Activated CD4-positive, alpha-beta T cell treated with anti-CD3 and anti-CD28 coated beads, Interleukin-2, amount 50 U/mL, for 24 hours (primary cell): ENCODE measurements at places on chromosomes 3 and 15.
A peak's percentile ranks its signal among the peaks of the same experiment; 100 is the strongest.

GRCh38 chr15:69551391-69552056 is 98.9 kb downstream of the RPLP1 start:
- no peak for DNase-seq

DNA sequence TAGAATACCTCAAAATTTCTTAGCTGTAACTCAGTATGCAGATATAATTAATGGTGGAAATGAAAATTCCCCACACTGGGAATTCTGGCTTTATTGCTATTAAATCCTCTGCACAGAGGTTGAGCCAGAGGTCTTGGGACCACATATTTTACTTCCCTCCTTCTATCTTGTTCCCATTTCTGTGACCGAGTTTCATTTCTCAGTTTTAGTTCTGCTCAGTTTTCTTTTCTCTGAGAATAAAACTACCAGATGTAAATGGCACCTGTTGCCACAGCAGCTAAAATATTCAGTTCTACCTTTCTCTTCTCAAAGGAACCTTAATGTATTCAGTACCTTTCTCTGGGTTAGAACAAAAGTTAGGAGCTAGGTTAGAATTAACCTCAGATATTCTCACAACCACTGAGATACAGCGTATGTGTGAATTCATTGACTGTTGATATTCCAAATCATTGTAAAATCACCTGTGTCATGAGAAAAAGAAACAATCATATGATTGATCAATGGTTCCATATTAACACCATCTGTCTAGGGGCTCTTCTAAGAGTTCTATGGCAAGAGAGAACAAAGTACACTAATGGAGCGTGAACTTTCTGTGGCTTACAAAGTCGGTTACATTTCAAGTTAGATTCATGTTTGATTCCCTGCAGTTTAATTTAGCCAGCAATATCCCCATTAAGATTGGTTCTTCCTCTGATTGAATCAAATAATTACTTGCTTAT is 374.1 kb downstream of the EFHB start:
- DNase-seq = no peak

DNA sequence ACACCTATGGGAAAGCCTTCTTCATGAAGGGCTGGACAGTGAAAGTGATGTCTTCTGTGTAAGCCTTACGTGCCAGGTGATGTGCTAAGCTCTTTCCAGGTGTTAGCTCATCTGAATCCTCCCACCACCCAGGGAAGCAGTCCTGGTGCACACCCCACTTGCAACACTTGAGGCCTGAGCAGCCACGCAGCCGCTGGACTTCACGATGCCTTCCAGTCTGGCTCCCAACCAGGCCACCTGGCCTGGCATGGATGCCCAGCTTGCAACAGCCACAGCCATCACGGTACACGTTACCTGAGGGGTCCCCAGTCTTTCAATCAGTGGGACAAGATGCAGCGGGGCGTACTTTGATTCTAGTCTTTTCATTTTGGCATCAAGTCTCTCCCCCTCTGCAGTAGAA is 35.8 kb downstream of the NIPA2 start:
- DNase-seq = no peak

GRCh38 chr3:69082805-69083204 is 1.9 kb upstream of the ARL6IP5 start:
- peak; percentile 83 for DNase-seq

- DNase-seq = no peak
Measured at GRCh38 chr3:164452707-164453106, 625.6 kb downstream of the SI start.

GRCh38 chr3:182500289-182500688 is 293.0 kb upstream of the ATP11B start:
- DNase-seq = no peak

DNA sequence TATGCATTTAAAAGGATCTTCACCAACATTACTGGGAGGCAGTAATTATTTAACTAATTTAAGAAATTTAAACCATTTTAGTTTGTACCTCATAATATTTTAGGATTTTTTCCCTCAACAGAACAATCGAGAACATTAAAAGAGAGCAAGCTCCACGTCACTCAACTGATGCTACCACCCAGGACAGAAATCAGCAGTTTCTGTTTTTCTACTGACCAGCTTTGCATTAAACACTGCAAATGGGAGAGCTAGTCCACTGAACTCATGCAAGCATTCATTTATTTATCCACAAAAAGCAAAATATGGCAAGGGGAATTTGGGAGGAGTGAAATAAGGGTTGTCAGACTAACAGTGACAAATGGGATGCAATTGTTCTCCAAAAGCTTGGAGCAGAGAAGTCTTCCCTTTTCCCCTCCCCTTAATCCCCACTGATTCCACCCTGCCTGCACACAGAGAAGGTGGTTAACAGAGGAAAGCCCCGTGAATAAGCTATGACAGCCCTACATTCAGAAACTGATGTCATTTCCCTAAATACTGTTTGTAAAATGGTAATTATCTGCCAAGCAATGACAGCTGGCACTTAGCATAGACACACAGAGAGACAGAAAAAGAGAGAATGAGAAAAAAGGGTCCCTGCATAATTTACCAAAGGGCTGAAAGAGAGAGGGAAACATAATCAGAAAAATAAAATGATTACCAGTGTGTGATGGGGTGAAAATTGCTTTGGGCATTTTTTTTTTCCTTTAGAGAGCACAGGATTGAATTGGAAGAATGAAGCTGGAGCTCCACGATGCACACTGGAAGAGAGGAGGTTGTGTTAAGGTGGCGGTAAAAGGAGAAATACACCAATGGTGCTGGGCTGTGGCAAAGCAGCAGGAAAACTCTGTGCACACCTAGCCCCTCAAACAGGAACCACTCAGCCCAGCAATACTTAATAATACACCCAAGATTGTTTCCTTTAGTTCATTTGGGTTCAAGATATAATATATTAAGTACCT is 777.4 kb downstream of the TUSC7 start:
- no peak for DNase-seq

GRCh38 chr3:149975919-149976318 is 5.2 kb upstream of the PFN2 start:
- DNase-seq = no peak

DNA sequence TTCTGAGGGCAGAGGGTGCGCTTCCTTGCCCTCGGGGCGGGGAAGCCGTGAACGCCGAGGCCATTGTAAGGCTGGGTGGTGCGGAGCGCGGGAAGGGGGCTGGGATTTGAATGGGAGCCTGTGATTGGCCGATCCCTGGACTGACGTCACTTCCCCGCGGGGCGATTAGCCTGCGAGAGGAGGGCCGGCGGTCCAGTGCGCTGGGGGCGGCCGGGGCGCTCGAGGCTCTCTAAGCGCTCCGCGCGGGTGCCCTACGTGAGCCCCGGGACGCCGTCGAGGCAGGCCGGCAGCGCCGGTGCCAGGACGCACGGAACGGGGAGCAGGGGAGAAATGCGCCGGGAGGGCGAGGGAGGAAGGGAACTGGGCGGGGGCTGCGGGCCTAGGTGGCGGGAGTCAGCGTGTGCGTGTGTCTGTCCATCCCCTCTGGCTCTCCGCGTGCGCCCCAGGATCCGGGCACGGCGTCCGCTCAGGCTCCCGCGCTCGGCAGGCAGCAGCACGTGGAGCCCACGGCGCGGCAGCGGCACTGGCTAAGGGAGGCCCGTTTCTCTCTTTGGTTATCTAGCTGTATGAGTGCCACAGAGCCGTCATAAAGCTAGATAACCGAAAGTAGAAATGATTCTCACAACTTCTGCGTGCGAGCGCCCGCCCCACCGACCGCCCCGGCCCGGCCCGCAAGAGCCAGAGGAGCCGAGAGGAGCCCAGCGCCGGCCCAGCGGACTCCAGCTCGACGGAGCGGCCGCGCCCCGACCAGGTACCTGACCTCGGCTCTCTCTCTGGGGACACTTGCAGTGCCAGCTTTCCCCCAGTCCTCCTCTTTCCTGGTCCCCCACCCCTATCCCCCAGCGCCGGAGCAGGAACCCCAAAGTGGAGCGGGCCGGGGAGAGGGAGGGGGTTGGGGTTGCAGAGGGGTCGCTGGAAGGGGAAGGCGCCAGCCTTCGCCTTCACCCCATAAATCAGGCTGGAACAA is 33.1 kb upstream of the POLG start:
- DNase-seq = no peak

GRCh38 chr15:62119227-62119864 is 45.7 kb downstream of the C2CD4B start:
- no peak for DNase-seq

GRCh38 chr3:20080956-20081554 is 40.8 kb downstream of the KAT2B start:
- DNase-seq = no peak

GRCh38 chr3:61657689-61658088 is 96.3 kb downstream of the PTPRG start:
- no peak for DNase-seq

GRCh38 chr15:34241376-34242330 is 16.8 kb downstream of the EMC4 start:
- DNase-seq = peak; percentile 35

DNA sequence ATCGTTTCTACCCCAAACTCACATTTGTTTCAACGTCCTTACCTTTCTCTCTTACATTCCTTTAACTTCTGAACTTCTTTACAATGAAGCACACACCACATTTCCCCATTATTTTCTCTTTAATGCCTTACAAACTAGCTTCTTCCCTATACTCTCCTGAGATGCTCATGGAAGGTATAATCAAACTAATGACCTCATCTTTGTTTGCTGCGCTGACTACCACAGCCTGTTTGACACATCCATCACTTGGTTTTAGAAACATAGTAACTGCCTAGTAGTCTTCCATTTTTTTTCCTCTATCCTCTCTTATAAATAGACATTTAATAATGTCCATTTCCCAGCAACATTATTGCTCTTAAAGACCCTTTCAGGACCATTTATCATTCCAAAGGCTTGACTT is 230.5 kb upstream of the LRTM1 start:
- no peak for DNase-seq

- DNase-seq = no peak
Measured at GRCh38 chr3:69828817-69829216, 89.6 kb downstream of the MITF start.

DNA sequence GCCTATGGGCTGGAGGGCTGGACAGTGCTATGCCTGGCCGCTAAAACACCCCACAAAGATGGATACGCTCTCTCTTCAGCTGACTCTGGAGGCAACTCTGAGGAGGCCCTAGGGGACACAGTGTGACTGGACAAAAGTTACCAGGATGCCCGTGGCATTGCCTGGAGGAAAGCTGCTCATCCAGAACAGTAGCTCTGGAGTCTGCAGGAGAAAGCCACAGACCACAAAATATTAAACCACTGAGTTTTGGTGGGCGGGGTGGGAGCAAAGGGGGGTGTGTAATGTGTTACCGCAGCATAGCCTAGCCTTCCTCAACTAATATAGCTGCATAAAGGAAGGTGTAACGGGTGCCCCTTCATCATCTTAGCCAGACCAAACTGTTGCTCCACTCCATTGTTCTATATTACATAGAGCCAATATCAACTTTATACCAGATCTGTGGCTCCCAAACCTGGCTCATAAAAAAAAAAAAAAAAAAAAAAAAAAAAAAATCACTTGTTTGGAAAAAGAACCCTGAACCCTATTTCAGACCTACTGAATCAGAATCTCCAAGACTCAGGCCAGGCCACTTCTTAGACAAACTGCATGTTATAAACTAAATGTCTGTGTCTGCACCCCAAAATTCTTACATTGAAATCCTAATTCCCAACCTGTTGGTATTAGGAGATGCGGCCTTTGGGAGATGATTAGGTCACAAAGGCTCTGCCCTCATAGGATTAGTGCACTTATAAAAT is 132.6 kb downstream of the TNIK start:
- DNase-seq = no peak

GRCh38 chr3:146557745-146558144 is 13.3 kb upstream of the PLSCR1 start:
- no peak for DNase-seq

DNA sequence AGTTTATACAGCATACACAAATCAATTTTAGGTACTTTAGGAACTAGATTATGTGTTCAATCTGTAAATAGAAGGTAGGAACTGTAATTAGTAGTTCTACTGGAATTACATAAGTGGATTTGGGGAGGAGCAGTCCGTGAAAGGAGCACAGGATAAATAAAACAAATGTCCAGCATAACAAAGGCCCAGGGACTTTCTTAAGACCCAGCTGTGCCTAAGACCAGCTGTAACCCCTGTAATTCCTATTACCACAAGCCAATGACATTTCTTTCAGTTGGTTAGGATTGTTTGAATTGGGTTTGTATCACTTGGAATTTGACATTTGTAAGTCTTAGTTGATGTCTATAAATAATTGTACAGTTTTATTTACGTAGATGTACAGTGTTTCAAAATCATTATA is 4.8 kb upstream of the ZBTB20 start:
- DNase-seq = no peak

DNA sequence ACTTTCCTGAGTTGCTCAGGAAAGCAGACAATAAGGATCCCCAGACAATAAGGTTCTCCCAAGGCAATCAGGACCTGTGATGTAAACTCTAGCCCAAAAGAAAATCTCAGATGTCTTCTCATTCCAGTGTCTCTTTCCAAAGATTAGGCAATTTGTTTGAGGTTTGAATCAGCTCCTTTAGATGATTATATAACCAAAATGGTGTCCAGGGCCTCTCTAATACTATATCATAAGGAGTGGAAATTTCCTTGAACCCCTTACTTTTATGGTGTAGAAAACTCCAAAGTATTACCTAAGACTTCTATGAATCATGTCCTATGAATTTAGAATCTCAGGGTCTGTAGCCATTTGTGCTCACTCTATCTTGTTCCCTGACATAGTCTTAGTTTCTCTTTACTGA is 65.9 kb downstream of the GPR176 start:
- DNase-seq = no peak

GRCh38 chr3:196093317-196094111 is 11.6 kb upstream of the TFRC start:
- no peak for DNase-seq

GRCh38 chr3:47015151-47015550 is 35.7 kb downstream of the NBEAL2 start:
- DNase-seq = no peak

- no peak for DNase-seq
Measured at GRCh38 chr3:15798533-15799245, 910 bp upstream of the ANKRD28 start.

- no peak for DNase-seq
Measured at GRCh38 chr3:188286087-188286513, 132.1 kb downstream of the LPP start.

- DNase-seq = no peak
Measured at GRCh38 chr3:100798012-100798411, 88.7 kb downstream of the TFG start.

DNA sequence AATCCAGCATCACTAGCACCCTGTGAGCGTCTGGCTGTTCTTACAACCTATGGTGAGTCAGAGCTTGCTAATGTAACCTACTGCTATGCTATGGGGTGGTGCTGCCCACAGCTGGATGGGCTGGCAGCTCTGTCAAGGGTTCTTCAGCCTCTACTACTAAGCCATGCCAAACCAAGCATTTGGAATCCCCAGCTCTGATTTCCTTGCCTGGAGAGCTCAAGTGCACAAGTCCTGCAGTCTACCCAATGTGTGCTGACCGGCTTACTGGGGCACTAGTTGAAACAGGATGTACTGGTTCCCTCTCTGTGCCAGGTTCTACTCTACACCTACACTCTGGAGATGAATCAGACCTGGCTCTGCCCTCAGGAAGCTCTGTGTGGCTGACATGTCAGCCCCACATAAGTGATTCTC is 4.2 kb downstream of the TEX264 start:
- DNase-seq = no peak

GRCh38 chr3:181488536-181488935 is 223.2 kb upstream of the SOX2 start:
- DNase-seq = no peak
